Activated B cell treated with CpG ODN at 0.5 μM for 24 hours (primary cell): ENCODE measurements at places on chromosomes 5 and 9. TPM values are rescaled to one million over a fixed set of nuclear protein-coding genes. Genes with fewer than 3 reads are reported as not detected.

CD74 gene
- total RNA-seq = 5,323 and 5,628 TPM in 2 replicates

DNA sequence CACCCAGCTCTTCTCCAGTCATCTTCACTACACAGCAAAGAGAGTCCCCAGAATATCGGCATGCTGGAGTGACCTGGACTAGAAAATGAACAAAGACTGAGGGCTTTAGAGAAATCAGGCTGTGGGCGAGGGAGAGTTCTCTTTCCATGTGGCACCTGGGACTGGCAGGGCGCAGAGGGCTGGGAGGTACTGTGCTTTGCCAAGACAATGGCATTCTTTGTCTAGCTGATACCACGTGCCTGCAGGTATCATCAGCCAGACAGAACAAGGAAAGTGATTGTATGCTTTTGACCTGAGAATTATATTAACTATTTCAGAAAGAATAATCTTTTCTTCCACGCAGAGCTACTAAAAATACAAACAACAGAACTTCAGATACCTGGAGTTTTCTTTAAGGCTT is 30.5 kb downstream of the DDX31 start:
- DNase-seq = no peak

DNA sequence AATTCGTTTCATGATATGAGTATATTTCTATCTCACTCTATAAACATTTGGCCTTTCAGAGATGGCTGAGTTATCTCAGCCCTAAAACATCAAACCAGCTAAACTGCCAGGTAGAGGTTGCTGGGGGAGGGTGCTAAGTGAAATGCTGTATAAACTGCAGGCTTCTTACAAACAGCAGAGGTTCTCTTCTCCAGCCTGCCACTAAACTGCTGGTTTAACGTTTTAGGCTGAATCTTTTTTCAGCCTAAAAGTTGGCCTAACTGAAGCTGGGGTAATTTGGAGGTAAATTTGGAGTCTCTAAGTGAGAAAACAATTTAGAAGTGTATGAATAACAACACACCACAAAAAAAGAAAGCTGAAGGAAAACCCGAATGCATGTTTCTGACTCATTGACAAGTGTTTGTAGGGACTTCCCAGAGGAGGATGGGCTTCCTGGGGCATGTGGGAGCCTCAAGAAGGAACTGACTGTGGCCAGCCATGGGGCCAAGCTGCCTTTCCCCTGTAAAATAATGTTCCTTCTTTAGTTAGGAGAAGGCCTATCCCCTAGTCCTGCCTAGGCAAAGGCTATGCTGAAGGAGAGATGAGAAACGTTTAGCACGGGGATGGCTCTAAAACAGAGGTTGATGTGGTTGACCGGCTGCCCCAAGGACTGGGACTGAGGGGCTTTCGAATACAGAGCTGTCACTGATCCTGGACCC is 44.3 kb downstream of the SLC28A3 start:
- no peak for DNase-seq

SRD5A1 gene
- 11.5 and 14.8 TPM in 2 replicates for total RNA-seq

- no peak for DNase-seq
Measured at GRCh38 chr5:1281038-1281882, 13.6 kb downstream of the TERT start.

DNA sequence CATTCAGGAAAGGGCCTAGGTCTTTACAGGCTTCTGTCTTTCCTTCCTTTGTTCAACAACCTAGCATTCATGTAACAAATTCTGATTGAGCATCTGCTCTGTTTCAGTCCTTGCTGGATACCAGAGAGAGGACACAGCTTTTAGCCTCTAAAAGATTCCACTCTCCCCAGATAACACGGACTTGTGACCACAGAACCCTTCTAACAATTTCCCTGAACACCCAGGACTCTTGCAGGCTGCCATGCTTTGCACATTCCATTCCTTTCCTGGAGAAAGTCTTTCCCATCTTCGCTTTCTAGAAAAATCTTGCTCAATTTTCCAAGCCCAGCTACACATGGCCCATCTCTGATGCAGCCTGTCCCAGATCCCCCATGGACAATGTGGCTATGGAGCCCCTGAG is 310.9 kb downstream of the ACTL7B start:
- DNase-seq = no peak

DNA sequence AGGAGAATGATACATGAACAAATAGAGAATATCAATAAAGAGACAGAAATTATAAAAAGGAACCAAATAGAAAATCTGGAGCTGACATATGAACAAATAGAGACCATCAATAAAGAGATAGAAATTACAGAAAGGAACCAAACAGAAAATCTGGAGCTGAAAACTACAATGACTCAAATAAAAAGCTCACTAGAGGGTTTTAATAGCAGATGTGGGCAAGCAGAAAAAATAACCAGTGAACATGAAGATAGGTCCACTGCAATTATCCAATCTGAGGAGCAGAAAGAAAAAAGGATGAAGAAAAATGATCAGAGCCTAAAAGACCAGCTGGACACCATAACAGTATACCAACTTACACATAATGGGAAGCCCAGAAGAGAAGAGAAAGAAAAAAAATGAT is 353.7 kb downstream of the ARL15 start:
- no peak for DNase-seq

TMEM252 gene
- total RNA-seq = not detected in 2 replicates

ACTBL2 gene
- total RNA-seq = not detected in 2 replicates

DNA sequence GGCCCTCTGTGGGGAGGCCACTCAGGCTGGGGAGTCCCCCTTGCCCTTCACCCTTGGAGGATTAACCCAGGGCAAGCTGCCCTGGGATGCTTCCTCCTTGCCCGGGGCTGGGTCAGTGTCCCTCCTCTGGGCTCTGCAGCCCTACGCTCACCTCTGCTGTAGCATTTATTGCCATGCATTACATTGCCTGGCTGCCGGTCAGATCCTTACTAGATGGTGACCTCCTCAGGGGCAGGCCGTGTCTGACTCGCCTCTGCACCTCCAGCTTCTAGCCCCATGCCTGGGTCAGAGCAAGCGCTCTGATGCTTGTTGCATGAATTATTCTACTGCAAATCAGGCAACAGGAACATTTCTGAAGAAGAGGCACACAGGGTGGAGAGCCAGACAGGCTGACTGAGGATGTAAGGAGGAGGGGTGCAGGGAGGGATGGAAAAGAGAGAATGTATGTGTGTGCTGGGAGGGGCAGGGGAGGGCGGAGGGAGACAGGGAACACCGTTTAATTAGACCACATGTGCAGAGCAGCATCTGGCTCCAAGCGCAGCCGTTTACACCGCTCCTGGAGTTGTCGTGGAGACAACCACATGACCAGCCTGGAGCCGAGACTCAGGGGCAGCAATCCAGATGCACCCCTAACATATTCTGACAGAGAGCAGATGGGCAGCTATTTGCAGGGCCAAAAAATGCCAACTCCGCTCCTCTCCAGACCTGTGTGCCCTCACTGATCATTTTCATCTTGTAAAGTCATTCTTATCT is 117.0 kb downstream of the CRB2 start:
- DNase-seq = no peak

DNA sequence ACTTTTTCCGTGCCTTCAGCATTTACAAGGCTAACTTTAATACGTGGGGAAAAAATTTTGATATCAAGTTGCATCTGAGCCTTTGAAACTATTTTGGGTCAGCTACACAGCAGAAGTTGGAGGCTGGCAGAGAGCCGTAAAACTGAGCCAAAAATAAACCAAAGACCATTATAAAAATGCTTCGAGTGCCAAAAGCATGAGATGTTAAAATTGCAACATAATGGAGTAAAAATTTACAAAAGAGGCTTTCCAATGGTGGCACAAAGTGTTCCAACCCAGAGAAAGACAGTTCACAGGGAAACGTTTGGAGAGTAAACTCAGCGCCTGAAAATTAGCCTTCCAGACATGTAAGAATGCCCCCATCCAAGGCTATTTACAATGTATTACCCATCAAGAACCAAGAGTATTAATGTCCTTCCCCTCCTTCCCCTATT is 190.3 kb downstream of the TLE1 start:
- DNase-seq = no peak

TXNDC8 gene
- not detected in 2 replicates for total RNA-seq

FSTL4 gene
- 1.5 and 1.7 TPM in 2 replicates for total RNA-seq

HMCN2 gene
- not detected in 2 replicates for total RNA-seq

GRCh38 chr9:75083188-75083970 is 4.6 kb downstream of the NMRK1 start:
- DNase-seq = no peak

GRCh38 chr5:61347080-61347479 is 15.0 kb downstream of the ZSWIM6 start:
- no peak for DNase-seq

DNA sequence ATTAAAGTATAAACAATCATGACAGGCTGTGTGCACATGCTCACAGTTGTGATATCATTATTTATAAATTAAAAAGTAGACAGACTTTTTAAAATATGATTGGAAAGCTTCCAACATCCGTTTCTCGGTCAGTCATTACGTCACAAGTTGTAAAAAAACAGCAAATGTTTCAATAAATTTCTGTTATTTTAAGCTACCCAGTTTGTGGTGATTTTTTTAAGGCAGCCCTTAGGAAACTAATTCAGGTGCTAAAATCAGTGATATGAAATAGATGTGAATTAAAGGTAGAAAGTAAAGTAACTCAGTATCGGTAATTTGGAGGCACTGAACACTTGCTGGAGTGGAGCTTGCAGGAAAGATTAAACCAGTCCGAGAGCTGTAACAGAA is 1.2 kb downstream of the CCNH start:
- no peak for DNase-seq

DNA sequence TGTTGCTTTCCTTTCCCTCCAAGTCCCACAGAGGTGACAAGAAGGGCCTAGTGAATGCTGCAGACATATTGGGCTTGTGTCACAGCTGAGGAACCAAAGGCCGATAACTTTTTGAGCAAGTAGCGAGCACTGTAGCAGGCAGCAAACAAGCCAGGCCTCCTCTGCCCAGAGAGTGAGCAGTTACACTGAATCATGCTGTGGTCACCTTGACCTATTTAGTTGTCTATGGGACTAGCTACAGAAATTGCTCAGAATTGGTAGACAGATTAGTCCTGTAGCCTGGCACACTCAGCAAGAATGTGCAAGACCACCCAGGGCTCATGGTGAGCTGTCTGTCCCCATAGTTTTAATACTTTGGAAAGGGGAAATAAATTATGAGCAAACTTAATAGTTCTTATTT is 25.2 kb downstream of the ZCCHC9 start:
- no peak for DNase-seq

- DNase-seq = peak; percentile 23
Measured at GRCh38 chr5:159096924-159097783, 2.6 kb downstream of the EBF1 start.

DNA sequence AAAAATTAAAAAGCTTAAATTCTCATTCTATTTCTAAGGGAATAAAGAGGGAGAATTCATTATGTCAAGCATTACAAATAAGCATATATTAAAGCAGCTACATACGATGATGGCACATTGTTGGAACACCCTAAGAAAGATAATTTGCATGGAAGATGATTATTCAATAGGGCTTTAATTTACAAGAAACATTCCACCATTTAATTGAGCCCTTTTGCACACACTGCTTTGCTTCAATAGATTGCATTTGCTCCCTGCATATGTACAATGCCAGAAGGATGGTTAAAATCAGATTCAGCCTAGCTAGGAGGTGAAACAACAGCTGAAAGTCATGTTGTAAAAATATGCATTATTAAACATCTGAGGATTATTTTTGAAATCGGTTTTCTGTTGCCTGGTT is 21.8 kb downstream of the KIAA1958 start:
- no peak for DNase-seq

- DNase-seq = no peak
Measured at GRCh38 chr5:26003966-26004365, 1034.4 kb downstream of the CDH9 start.

DNA sequence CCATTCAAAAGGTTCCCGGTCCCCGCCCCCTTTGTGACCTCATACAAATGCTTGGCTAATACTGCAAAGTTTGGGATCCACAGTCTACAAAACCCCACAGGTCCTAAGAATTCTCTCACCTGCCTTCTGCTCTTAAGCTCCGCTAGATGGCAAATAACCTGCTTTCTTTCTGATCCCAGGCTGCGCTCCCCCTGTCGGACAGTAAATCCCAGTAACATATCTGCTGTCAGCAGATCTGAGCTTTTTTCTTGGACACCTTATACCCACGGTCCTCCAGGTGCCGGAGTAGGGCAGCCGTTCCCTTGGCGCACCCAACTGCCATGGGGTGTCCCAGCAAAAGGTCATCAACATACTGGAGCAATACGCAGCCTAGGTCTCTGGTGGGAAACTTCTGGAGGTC is 39.0 kb upstream of the PPP1R26 start:
- no peak for DNase-seq

GRCh38 chr5:174328631-174329299 is 283.3 kb downstream of the NSG2 start:
- no peak for DNase-seq

PPWD1 gene
- 57.8 and 69.7 TPM in 2 replicates for total RNA-seq

MRPL50 gene
- 14.0 and 16.1 TPM in 2 replicates for total RNA-seq

GRCh38 chr9:133610845-133611244 is 1.7 kb upstream of the FAM163B start:
- no peak for DNase-seq

- DNase-seq = no peak
Measured at GRCh38 chr5:27900761-27901160, 862.4 kb upstream of the CDH9 start.

RGS14 gene
- total RNA-seq = 50.6 and 58.3 TPM in 2 replicates

PTGES gene
- not detected in 2 replicates for total RNA-seq

- no peak for DNase-seq
Measured at GRCh38 chr5:52735139-52735538, 52.6 kb upstream of the ITGA1 start.

- no peak for DNase-seq
Measured at GRCh38 chr5:14598225-14598624, 16.6 kb downstream of the OTULINL start.

- no peak for DNase-seq
Measured at GRCh38 chr5:135255461-135256178, 143.4 kb downstream of the MACROH2A1 start.

GRCh38 chr9:7656636-7657035 is 142.9 kb downstream of the DMAC1 start:
- DNase-seq = no peak

- DNase-seq = no peak
Measured at GRCh38 chr9:75927356-75927755, 36.9 kb downstream of the PCSK5 start.
